C1 segment of cervical spinal cord (tissue), 14 donors: ENCODE measurements at places on chromosomes 2 and 18.

DNA sequence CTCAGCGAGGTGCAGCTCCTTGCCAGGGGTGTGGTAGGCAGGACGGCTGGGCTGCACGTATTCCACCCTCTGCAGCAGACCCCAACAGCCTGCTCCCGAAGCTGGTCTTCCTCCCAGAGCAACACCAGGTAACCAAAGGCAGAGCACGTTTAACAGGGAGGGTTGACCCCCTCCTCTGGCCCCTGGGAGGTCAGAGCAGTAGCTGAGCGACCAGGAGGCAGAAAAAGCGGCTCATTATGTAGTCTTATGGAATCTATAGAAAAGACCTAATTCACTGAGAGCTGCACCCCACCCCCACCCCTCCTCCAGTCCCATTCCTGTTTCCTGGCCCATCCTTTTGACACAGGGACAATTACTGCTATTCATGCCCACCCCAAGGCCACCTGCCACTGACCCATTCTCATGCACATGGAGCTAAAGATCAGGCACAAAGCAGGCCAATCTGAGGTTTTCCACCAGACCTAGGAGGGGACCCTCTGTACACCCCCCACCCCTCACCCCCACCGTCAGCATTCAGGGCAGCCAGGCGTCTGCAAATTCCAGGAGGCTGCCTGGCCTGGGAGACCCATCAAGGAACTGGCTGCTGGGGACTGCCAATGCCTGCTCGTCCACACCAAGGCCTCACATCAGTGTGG, 60.9 kb upstream of the FZD7 start:
- DNase-seq = no peak

DNA sequence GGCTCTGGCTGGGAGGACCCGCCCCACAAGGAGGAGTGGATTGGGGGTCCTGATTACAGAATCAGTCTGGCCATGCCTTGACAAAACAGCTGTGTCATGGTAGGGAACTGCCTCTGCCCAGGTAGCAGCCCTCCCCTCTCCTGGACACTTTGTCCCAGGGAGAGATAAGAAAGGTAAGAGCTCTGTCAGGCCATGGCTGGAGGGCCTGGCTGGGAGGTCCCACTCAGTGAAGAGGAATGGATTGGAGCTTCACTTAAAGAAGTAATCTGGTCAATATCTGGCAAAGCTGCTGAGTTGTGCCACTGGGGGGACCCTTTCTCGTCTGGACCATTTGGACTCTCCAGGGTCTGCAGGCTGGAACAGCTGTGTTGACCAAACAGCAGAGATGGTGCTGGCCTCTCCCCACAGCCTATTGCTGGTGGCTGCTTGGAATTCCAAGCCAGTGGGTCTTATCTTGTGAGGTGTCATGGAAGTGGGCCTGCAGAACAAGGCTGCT, 75.4 kb downstream of the EPC2 start:
- DNase-seq = no peak

DNA sequence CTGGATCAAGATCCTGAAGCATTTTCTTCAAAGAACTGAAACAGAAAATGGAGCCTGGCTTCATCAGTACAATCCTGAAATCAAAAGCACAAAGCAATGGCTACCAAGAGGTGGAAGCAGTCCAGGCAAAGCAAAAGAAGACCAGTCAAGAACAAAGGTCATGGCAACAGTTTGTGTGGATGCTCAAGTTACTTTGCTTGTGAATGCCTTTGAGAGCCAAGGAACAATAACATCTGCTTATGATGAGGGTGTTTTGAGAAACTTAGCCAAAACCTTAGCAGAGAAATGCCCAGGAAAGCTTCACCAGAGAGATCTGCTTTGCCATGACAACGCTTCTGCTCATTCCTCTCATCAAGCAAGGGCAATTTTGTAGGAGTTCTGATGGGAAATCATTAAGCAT, 723.1 kb downstream of the TMEM182 start:
- DNase-seq = no peak

DNA sequence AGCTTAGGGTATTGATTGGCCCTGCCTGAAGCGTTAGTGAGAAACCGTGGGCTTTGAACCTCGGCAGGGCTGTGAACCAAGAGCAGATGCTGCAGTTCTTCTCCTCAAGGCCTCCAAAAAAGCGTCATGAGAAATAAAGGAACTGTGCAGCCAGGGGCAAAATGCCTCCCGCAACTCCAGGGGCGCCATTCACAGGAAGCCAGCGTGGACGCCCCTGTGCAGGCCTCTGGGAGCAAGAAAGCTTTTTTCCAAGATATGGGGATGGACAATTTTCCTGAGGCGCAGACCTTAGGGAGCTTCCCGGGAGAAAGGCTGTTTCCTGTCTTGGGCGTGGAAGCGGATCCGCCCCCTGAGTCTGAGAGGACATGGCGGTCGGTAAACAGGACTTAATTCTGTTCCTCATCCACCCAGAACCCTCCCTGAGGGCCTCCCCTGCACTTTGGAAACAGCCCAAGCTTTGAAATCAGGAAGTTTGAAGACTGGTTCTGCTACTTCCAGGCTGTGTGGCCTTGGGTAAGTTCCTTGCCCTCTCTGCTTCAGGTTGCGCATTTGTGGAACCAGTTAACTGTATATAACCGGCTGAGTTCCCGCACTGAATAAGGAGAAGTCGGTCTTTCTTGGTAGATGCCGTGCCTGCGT, 29.6 kb upstream of the CABLES1 start:
- no peak for DNase-seq
